ENCODE measurements at places on chromosomes 1 and 21. TPM values are rescaled to one million over a fixed set of nuclear protein-coding genes. Genes with fewer than 3 reads are reported as not detected.

GRCh38 chr1:94768036-94768435, 52.1 kb upstream of the SLC44A3 start:
- peaks cover 32% of the 10 kb centered on the region for H3K4me1 ChIP-seq
- H3K4me3 ChIP-seq = no peak overlapping the region
- H3K27me3 ChIP-seq = no peaks in the 10 kb centered on the region
- H3K36me3 ChIP-seq = no peaks in the 10 kb centered on the region
- no peak overlapping the region for H3K27ac ChIP-seq
- DNase-seq = no peak

DNA sequence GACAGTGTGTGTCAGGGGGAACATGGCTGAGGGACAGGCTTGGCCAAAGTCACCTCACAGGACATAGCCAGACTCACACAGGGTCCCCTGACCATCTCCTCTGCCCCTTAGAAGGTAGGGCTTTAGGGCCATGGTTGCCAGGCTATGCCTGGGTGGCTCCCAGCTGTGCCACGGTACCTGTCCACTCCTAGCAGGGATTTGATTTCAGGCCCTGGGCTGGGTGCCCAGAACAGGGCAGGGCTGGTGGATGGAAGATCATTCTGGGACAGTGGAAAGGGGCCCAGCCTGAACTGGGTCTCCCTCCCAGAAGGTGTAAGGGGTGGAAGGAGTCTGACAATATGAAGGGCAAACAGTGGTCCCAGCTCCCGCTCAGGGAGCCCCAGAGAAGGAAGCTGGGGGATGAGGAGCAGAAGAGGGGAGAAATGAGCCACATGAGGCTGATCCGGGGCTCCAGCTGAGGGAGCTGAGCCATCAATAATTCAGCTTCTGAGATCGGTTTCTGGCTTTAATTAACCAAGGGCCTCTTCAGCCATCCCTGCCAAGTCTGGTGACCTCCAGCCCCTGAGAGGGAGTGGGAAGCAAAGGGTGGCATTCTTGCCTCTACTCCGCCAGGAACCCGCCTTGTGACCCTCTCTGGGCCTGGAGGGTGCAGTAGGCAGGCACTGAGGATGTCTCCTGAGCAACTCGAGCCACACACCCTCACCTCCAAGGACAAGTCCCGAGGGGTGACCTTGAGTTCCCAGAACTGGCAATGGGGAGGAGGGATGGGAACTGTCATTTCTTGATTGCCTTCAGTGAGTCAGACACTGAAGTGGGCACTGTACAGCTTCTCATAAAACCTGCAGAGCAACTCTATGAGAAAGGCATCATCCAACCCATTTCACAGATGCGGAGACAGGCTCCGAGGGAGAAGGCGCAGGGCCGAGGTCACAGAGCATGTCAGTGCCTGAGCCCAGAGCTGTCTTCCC, 2.1 kb downstream of the CD164L2 start:
- no peak overlapping the region for H3K27ac ChIP-seq
- no peak for DNase-seq
- H3K36me3 ChIP-seq = no peaks in the 10 kb centered on the region
- H3K4me1 ChIP-seq = peaks cover 12% of the 10 kb centered on the region
- no peaks in the 10 kb centered on the region for H3K27me3 ChIP-seq
- H3K4me3 ChIP-seq = no peak overlapping the region

DNA sequence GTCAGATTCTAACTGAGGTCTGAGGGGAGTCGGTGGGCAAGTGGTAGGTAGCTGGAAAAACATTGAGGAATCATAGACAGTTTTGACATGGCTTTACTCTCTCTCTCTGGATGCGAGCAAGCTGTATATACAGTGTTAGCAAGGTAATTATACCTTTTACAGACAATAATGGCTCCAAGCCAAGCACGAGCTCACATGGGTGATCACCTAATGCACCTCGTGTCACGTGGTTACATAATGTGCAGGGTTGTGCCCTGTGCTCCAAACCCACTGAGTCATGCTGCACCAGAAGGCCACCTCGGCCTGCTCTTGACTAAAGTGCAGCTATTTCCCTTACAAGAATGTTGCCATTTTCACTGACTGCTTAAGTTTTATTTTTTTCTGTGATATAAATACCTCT, 7.6 kb upstream of the CLCA2 start:
- no peak overlapping the region for H3K27ac ChIP-seq
- no peak for DNase-seq
- H3K4me1 ChIP-seq = no peaks in the 10 kb centered on the region
- H3K36me3 ChIP-seq = no peaks in the 10 kb centered on the region

DNA sequence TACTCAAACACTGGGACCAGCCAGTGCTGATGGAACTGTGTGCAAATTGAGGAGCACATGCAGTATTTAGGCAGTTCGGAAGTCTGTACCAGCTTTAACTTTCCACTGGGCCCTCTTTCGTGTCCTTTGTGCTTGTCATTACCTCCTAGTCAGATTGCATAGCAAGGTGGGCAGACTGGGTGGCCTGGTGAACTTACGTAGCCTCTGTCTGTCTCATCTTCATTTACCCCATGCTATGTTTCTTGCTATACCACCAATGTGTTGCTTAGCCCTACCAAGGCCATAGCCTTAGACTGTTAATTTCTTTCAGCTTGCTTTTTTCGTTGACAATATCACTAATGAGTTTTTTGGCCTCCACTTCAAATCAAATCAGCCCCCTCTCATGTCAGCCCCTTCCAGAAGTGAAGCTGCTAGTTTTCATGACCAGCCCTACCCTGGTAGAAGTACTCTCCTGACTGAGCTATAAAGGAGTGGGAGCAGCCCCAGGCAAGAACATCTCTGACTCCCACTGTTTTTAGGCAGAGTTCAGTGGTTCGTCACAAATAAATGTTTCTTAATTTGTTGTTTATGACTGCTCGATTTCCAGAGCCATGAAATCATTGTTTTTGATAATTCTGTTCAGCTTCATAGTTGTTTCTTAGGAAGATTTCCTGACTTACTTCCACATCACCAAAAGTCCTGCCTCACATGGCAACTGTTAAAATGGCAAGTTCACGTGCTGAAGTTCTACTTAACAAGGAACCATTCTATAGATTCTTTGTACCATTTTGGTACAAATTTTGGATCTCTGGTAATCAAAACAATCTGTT, 19.3 kb downstream of the PRKACB start:
- no peak for DNase-seq
- no peaks in the 10 kb centered on the region for H3K4me1 ChIP-seq
- no peak overlapping the region for H3K4me3 ChIP-seq

DNA sequence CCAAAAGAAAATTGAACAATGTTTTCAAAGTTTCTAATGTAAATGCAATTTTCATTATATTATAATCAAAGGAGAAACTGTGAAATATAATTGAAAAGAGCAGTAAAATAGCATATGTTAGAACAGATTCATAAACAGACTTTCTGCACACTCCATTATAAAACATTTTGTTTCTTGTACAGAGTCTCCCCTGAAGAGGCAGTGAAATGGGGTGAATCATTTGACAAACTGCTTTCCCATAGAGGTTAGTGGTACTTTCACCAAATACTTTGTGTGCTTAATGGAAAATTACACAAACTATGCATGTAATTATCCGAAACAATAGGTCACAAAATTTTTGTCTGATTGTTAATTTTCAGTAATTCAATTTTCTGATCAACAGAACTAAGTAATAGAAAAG, 1.9 kb downstream of the RGS18 start:
- no peak overlapping the region for H3K27ac ChIP-seq
- H3K27me3 ChIP-seq = no peaks in the 10 kb centered on the region
- H3K4me3 ChIP-seq = no peak overlapping the region
- no peaks in the 10 kb centered on the region for H3K4me1 ChIP-seq

GRCh38 chr1:7177438-7178146, 392.3 kb downstream of the CAMTA1 start:
- H3K4me1 ChIP-seq = peaks cover 16% of the 10 kb centered on the region
- H3K36me3 ChIP-seq = no peaks in the 10 kb centered on the region
- H3K4me3 ChIP-seq = no peak overlapping the region
- no peak for DNase-seq

- no peaks in the 10 kb centered on the region for H3K4me1 ChIP-seq
- H3K4me3 ChIP-seq = no peak overlapping the region
- H3K36me3 ChIP-seq = no peaks in the 10 kb centered on the region
- H3K27ac ChIP-seq = no peak overlapping the region
Observed at GRCh38 chr1:44246806-44247205, 33.5 kb downstream of the DMAP1 start.

- H3K27me3 ChIP-seq = no peaks in the 10 kb centered on the region
- DNase-seq = no peak
- H3K36me3 ChIP-seq = no peaks in the 10 kb centered on the region
- no peak overlapping the region for H3K27ac ChIP-seq
- no peak overlapping the region for H3K4me3 ChIP-seq
Observed at GRCh38 chr1:3265835-3266805, 188.3 kb upstream of the ARHGEF16 start.

GRCh38 chr1:200934676-200935245, 40.1 kb downstream of the INAVA start:
- H3K4me3 ChIP-seq = no peak overlapping the region
- no peaks in the 10 kb centered on the region for H3K36me3 ChIP-seq
- DNase-seq = no peak
- H3K4me1 ChIP-seq = no peaks in the 10 kb centered on the region

DNA sequence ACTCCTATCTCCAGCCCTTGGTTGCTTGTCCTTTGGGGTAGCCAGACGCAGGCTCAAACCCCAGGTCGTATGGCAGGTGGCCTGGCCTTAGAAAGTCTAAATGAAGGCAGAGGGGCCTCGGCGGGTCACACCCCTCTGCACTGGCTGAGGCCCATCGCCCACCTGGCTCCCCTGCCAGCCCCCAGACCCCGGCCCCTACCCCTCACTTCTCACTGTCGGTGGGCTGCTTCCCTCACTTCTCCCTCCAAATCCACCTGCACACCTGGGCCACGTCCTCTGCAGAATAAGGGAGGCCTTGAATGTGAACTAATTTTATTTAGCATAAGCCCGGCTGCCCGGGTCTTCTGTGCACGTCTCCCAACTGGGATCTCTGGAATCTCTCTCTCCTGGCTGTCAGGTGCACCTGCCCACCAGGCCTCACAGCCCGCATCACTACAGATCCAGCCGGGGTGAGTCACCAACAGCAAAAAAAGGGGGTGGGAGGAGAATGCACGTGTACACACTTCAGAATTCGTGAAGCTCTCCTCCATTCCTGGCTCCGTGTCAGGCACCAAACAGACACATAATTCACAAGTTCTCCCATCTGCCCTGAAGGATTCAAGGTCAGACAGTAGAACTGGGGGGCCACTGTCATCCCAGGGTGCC, 107.5 kb upstream of the SIM2 start:
- no peak overlapping the region for H3K4me3 ChIP-seq
- H3K36me3 ChIP-seq = no peaks in the 10 kb centered on the region
- no peak for DNase-seq
- H3K27me3 ChIP-seq = no peaks in the 10 kb centered on the region
- H3K27ac ChIP-seq = no peak overlapping the region
- H3K4me1 ChIP-seq = no peaks in the 10 kb centered on the region

DNA sequence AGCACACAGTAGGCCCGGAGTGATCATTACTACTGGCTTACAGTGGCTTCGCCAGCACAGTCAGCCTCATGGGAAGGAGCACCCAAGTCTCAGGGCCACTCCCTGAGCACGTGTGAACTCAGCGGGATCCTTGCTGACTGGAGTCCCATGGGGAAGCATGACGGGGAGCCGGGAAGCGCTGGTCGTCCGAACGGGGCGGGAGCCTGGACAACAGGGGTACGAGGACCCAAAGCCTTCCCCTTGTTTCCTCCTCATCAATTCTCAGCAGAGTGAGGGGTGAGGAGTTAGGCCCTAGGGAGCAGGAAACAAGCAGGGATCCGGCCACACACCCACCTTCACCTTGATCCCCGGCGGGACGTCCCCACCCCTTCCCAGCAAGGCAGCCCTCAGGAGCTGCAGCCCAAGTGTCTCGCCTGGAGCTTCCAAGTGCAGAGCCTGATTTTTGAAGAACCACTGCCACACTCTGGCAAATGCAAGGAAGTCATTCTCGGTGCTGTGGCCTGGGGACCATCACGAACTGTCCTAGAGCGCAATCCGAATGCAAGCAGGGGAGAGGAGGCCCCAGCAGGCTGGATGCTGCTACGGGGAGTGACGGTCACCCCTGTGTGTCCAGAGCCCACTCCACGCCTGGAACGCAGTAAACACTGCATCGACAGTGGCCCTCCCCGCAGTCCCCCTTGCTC, 35.5 kb downstream of the TOMM20 start:
- H3K27ac ChIP-seq = no peak overlapping the region
- no peak overlapping the region for H3K4me3 ChIP-seq
- no peaks in the 10 kb centered on the region for H3K27me3 ChIP-seq
- DNase-seq = peak; percentile 39

DNA sequence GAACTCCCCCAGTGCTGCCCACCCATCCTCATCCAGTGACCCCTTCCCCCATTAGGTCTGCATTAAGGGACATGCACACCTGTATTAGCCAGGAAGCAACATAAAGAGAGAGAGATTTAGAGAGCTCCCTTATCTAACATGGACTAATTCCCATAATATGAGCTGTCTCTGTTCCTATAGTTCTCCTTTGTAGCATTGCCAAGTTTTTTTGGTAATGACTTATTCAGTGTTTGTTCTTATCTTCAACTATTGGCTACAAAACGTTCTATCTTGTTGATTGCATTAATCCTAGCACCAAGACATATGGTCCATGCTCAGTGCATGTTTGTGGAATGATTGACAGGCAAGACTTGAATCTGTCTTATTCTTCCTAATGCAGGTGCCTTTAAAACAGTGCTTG, 264.0 kb downstream of the ADGRL2 start:
- no peak overlapping the region for H3K4me3 ChIP-seq
- H3K36me3 ChIP-seq = no peaks in the 10 kb centered on the region
- H3K27me3 ChIP-seq = no peaks in the 10 kb centered on the region
- no peak for DNase-seq
- no peaks in the 10 kb centered on the region for H3K4me1 ChIP-seq

GRCh38 chr21:42214081-42214750, 4.7 kb upstream of the ABCG1 start:
- no peak for DNase-seq
- H3K27ac ChIP-seq = no peak overlapping the region
- H3K4me3 ChIP-seq = no peak overlapping the region
- H3K4me1 ChIP-seq = peaks cover 5% of the 10 kb centered on the region
- no peaks in the 10 kb centered on the region for H3K36me3 ChIP-seq

GRCh38 chr1:61293197-61293596, 210.8 kb downstream of the NFIA start:
- no peak overlapping the region for H3K27ac ChIP-seq
- no peak overlapping the region for H3K4me3 ChIP-seq
- no peak for DNase-seq

- H3K27ac ChIP-seq = no peak overlapping the region
- no peak for DNase-seq
- H3K4me1 ChIP-seq = no peaks in the 10 kb centered on the region
- no peaks in the 10 kb centered on the region for H3K27me3 ChIP-seq
- no peaks in the 10 kb centered on the region for H3K36me3 ChIP-seq
- no peak overlapping the region for H3K4me3 ChIP-seq
Observed at GRCh38 chr1:187715483-187715882, 886.7 kb downstream of the PLA2G4A start.

The DPYD gene
- 13.8 TPM for total RNA-seq

The PBX1 gene
- 83.1 TPM for total RNA-seq

The CATSPER4 gene
- not detected for total RNA-seq

The REN gene
- total RNA-seq = not detected

The GBP2 gene
- 11.2 TPM for total RNA-seq

The NTNG1 gene
- total RNA-seq = 4.9 TPM

The KAZN gene
- 3.4 TPM for total RNA-seq

The SLC45A1 gene
- total RNA-seq = 1.6 TPM

The ZFP69 gene
- total RNA-seq = 0.66 TPM

Data from body of pancreas (tissue), 4 donors.